Stimulated activated CD8-positive, alpha-beta memory T cell treated with anti-CD3 and anti-CD28 coated beads, Interleukin-2, amount 100 ng/mL, for 1 hour (primary cell): ENCODE measurements at places on chromosomes 16 and 17.

DNA sequence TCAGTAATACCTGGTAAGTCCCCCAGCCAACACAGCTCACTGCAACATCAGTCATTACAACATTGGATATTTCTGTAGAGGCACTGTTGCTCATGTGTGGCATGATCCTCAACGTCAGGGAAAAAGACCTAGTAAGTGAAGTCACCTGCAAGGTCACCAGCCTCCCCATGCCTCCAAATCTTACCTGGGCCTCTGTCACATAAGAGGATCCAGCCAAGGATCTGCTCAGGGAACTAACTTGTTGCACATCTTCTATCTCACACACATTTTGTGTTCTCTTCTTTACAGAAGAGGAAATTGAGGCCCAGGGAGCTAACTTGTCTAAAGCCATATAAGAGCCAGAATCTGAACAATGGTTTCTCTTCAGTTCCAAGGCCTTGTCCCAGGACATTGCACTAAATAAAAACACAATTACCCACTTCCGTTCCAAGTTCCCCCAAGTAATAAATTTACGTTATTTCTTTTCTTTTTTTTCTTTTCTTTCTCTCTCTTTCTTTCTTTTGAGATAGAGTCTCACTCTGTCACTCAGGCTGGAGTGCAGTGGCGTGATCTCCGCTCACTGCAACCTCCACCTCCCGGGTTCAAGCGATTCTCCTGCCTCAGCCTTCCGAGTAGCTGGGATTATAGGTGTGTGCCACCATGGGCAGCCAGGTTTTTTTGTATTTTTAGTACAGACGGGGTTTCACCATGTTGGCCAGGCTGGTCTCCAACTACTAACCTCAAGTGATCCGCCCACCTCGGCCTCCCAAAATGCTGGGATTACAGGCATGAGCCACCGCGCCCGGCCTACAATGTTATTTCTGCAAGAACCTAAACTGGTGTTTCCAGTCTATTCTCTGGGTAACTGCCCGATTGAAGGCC, 1.3 kb downstream of the SHMT1 start:
- no peak for DNase-seq

DNA sequence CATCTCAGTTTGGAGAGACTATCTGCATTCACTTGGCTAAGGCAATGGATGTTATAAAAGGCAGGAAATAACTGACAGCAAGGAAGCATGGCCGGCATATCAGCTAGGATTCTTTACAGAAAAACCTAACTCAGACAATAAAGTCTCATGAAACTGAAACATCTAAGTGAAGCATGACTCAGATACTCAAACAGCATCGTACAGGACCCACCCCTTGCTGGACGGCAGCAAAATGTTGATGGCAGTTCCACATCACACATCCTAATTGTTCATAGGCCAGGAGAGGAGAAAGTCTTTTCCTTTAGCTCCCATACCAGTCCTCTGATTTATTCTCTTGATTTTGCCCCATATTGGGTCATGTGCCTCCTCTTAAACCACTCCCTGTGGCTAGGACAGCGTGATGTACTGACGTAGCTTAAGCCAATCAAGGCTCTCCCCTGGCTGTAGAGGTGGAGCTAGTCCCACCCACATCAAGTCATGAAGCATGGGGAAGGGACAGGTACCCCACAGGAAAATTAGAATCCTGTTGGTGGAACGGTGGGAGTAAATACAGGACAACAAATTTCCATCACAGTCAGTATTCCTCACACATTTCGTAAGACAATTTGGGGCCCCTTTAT, 178.9 kb downstream of the IRX3 start:
- no peak for DNase-seq

GRCh38 chr17:45963889-45964288, 35.2 kb upstream of the STH start:
- DNase-seq, result no peak

DNA sequence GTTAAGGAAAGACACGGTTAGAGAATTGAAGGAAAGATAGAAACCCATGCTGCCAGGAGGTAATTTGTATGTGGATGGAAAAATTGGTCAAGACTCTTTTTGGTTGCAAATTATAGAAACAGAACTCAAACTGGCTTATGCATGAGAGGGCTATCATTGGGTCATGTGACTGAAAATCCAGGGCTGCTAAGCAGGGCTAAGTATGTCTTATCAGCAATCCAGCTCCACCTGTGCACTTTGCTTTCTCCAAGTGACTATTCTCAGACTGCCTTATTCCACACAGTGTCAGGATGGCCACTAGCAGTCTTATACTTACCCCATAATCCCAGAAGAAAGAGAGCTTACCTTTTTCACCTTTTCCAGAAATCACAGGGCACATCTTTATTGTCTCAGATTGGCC, 113.5 kb downstream of the CBLN1 start:
- DNase-seq, result no peak

DNA sequence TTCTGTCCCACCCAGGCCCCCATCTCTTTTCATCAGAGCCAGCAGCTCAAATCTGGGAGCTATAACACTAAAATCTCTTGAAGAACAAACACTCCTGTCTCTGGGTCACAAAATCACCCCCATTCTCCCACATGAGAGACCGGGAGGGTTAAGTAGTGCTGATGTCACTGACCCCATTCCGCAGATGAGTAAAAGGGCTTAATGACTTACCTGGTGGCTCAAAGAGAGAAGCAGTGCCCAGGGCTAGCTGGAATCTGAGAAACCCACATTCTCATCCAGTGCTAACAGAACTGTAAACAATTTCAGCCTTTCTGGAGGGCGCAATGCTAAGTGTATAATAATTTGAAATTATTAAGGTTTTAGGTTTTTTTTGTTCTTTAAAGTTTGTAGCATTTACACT, 26.3 kb upstream of the LHX1 start:
- no peak for DNase-seq
